Esophagus squamous epithelium (tissue), 5 donors: ENCODE measurements at places on chromosomes 5 and 9.

DNA sequence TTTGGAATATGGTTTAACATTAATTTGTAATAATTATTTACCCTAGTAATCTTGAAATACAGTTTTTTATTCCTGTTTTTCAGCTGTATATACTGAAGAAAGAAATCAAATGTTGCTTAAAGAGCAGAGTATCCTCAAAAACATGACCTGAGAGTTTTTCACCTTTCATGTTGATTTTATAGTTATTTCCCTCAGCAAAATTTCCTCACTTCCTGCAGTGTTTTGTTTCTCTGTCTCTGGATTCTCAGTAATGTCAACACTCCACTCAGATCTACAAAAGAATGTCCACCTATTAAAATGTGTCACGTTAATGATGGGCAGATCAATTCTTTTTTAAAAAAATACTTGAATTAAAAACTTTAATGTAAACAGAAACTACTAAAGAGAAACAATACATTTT is 398.3 kb downstream of the ANXA1 start:
- DNase-seq: no peak

- no peak for DNase-seq
Observed at GRCh38 chr9:136552117-136552703, 6.4 kb upstream of the NOTCH1 start.

DNA sequence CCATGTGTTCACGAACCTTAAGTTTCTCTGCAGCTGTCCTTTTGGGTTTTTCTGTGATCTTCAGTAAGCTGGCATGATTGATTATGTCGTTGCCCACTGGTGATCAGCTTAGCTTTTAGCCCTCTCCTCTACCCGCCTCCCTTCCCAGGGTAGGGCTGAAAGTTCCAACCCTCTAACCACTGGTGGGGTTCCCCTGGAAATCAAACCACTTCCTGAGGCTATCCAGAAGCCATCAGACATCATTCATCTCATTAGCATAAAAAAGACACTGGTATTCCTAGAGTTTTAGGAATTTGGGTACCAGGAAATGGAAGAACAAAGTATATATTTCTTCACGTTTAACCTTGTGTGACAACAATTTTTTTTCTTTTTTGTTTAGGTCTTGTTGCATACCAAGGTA is 29.8 kb downstream of the SPIN1 start:
- DNase-seq: no peak

DNA sequence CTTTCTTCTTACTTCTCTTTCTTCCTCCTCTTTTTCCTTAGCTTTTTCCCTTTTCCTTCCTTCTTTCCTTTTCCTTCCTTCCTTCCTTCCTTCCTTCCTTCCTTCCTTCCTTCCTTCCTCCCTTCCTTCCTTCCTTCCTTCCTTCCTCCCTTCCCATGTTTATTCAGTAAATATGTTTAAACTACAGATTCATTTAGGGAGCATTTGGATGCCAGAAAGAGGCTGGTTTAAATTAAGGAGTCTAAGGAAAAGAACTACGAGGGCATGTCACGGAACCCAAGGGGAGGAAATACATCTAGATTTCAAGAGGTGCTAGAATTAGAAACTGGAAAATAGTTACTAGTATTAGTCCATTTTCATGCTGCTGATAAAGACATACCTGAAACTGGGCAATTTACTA is 320.0 kb upstream of the ARRDC3 start:
- no peak for DNase-seq

- no peak for DNase-seq
Observed at GRCh38 chr5:163401271-163401670, 36.1 kb upstream of the CCNG1 start.
